ENCODE measurements at places on chromosomes 7 and 10.

DNA sequence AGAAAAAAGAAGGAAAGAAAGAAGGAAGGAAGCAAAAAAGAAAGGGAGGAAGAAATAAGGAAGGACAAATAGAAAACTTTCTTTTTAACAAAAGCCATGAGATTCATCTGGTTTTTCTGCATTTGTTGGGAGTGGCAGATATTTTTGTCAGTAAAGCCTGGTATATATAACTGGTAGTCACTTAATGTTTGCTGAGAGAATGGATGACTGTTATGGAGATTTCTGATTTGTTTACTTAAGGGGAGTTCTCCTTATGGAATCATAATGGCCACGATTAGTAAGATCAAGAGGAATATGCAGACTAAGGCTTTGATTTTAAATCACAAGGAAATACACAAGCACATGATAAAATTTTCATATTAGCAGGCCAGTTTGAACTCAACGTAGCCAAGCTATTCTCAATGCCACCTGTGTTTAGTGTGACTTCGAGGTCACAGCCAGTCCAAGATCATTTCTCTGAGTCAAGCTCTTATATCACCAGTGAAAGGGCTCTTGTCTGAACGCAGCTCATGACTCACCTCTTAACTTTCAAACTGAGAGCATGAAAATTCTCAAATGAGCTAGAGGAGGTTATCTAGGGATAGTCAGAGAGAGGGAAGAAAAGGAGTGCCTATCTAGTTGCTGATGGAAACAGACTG lies 445.1 kb upstream of the ZMIZ1 start:
- DNase-seq: no peak

DNA sequence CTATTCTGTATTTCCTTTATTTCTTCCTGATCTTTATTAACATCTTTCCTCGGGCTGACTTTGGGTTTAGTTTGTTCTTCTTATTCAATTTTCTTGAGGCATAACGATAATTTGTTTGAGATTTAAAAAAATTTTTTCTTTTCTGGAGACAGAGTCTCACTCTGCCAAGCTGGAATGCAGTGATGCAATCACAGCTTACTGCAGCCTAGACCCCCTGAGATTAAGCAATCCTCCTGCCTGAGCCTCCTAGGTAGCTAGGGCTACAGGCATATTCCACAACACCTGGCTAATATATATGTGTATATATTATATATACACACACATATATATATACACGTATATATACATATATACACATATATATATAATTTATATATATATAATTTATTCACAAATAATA lies 540.2 kb downstream of the NXPH1 start:
- DNase-seq: no peak

DNA sequence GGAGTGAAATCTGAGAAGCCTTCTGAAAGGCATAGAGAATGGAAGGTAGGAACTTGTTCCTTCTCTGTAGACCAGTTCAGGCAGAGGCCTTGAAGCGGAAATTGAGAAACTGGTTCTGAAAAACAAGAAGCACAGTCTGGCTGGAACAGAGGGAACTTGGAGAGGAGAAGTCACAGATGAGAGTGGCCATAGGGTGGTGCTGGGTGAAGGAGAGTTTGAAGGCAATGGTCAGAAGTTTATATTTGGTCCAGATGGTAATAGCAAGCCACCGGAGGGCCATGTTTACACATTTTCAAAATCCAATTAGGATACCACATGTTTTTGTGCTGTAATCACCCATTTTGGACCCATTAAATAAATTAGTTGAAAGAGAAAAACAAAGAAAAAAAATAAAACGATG lies 692.5 kb downstream of the INHBA start:
- no peak for DNase-seq

DNA sequence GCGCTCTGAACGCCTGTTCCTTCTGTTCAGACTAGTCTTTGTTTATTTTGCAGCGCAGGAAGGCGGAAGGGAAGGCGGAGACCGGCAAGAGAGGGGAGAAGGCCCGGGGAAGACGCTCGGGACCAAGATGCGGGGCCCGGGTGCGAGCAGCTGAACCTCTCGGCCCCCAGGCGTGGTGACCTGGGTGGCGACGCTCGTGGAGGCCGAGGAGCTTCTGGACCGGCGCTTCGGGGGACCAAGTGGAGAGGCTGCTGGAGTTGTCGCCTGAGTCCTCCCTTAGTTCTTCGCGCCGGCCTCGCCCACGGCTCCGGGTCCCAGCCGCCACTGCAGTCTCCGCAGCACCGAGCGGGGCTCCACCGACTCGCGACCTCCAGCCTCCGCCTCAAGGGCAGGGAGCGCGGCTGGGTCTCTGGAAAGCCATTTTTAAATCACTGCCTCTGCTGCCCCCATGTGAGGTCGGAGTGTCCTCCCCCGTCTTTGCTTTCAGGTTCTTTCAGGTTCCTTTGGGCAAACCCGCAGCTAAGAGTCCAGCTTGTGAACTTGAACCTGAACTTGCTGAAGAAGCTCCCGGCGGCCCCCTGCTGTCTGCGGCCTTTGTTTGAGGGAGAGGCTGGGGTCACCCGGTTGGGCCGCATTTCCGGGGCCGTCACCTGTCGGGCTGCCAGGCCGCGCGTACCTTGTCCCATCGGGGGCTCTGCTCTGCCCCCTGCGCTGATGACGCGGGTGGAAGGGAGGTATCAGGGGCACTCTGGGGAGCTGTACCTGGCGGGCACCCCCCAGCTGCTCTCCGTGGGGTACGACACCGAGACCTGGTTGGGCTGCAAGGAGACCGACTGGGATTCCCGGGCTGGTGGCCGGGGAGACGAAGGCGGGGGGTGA lies 136.0 kb downstream of the KIF20B start:
- DNase-seq: no peak

DNA sequence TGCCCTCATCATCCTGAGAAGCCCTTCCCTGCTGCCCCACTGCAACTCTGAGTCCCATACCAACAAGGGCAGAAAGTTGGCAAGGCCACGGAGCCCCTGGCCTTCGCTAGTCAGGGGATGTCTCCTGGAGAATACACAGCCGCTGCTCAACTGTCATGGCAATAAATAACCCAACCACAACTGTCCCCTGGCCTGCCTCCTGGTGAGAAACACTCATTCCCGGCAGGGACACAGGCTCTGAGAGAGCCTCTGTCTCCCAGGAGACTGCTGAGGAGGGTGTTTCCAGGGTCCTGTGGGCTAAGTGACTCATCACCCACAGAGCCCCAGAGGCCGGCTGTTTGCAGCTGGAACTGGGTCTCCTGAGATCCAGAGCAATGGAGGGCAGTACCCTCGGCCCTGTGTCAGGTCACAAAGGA lies 354.1 kb downstream of the TNS3 start:
- DNase-seq: no peak

DNA sequence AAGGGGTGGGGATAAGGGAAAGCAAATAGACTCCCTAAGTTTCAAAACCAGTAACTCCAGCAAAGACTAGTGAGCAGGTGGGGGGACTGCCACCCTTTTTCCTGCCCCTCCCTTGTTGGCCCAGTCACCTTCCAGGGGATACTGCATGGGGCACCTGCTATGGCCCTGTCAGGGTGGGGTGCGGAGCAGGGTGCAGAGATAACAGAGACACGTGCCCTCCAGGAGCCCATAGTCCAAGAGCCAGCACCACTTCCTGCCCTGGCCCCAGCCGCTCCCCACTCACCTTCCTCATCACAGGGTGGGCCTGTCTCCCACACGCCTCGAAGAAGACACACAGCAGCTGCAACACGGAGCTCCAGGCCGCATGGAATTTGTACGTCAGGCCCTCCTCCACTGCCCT lies 20.6 kb downstream of the RRP12 start:
- DNase-seq: no peak

DNA sequence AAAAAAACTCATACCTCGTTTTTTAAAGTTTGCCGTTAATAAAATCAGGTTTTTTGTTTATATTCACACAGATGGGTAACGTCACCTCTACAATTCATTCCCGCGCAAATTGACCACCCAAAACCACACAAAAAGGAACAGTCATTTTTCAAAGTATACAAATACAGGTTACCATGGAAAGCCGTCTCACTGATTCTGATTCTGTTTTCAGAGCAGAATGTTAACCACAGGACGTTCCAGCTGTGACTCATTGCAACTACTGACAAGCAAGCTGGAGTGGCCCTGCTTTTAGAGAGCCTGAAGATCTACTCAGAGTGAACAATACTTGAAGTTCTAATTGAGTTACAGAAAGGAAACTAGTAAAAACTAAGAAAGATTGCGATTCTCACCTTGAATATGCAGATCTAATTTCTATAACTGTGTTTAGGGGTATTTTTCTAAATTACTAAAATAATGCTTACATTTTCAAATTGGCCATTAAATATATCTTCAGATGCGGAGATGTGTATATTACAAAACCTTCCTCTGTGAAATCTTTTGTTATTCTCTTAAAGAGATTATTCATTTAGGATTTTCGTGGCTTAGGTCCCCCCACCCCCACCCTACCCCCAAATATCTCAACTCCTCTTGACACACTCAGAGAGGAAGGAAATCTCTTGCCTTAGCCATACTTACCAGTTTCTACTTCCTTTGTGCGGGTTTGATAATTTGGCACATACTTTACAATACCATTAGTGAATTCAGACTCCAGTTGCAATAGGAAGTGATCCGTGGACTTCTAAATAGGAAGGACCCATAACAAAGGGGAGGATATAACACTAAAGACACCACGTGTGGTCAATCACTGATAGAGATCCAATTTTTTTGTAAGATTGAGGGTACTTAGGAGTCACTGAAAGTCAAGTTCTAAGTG lies 106.0 kb downstream of the CUBN start:
- DNase-seq: no peak
